ENCODE measurements at places on chromosomes 3 and 15.

DNA sequence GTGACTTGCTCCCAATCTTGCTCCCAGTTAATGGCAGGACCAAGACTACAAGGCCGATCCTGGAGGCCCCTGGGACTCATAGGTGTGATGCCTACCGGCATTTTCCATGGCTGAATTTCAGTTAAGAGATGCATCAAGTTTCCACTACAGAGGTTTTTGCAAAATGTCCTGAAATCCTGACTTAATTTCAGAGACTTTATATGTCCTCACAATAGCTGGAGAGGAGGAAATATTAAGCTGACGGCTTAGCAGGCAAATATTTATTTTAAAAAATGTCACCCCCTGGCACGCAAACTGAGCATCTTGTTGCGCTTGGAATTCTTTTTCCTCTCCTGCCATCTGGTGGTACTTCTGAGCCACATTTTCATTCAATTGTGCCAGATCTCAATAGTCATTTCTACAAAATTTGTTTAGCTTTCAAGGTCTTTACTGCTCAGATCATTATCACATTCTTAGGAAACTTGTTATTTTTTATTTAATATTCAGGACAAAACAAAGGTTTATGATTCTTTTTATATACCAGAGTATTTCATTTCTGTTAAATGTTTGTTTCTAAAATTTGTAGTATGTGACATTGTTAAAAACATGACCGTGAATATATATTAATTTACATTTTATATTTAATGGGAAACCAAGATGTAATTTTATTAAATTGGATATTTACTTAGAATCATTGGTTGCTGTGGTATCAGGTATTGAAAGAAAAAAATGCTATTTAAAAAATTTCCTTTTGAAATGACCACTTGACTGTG, 189.2 kb upstream of the THRB start:
- DNase-seq, result peak; percentile 14

DNA sequence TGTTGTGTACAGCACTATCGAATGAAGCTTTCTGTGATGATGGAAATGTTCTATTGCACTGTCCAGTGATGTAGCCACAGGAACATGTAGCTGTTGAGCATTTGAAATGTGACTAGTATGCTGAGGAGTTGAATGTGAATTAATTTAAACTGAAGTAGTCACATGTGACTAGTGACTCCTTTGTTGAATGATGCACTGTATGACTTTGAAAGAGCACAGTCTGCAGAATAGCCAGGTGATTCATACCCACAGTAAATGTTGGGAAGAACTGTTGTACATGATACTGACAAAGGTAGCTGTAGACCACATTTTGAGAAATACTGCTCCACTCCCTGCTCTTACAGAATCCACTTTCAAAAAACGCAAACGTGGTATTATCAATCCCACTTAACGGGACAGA, 34.0 kb upstream of the ACTL6A start:
- DNase-seq, result no peak

DNA sequence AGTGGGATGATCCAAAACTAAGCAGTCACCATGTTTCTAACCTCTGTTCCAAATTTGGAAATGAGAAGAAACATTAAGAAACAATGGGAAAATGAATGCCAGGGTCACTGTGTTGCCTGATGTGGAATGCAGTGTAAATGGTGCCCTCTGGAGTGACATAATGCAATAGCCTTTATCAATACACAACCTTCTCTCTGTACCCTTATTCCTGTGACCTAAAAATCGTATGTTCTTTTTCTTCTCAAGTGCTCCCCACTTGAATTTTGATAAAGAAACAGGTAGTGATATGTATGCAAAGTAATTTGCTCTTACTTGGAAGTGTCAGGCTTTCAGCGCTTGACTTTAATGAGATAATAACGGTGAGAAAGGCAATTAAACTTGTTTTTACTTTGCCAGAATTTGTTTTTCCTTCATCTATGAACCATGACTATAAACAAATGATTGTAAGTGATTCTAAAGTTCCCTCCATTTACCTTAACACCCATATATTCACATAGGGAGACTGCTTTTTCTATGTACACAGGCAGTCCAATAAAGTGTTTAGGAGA, 145.8 kb upstream of the THRB start:
- DNase-seq, result no peak

GRCh38 chr3:55876560-55876959, 389.5 kb upstream of the WNT5A start:
- DNase-seq, result no peak

- no peak for DNase-seq
These were observed 446.0 kb downstream of the GRM7 start for GRCh38 chr3:7306901-7307300.

DNA sequence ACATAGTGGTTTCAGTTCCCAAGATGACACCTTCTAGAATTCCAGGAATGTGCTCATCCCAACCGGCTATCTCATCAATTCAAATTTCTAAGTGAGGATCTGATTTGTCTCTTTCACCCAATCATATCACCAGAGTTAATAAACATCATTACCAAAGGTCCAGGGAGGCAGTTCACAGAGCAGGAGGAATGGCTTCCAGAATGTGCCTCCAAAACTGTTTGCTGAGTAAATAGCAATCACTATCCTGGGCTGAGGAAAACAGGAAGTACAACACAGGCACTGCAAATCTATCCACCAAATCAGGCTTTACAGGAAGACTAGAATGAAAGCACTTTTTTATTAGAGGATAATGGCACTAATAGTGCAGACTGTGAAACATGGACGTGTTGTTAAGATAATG, 61.5 kb downstream of the OSBPL10 start:
- DNase-seq, result no peak

DNA sequence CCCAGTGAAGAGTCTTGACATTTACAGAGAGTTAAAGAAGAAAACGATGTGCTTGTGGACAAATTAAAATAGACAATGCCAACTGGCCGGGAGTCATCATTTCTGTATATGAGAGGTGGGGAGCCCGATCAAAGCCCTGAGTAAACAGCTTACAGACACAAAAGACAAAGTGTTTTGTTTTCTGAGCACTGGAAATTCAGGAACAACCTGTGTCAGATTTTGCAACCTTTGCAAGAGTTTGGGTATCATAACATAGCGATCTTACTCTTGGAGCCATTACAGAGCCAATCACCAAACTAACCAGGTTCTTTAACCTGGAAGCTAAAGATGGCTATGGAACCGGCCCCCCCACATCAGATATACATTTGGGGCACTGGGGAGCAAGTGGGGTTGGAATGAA, 101.9 kb upstream of the LRIG1 start:
- no peak for DNase-seq

DNA sequence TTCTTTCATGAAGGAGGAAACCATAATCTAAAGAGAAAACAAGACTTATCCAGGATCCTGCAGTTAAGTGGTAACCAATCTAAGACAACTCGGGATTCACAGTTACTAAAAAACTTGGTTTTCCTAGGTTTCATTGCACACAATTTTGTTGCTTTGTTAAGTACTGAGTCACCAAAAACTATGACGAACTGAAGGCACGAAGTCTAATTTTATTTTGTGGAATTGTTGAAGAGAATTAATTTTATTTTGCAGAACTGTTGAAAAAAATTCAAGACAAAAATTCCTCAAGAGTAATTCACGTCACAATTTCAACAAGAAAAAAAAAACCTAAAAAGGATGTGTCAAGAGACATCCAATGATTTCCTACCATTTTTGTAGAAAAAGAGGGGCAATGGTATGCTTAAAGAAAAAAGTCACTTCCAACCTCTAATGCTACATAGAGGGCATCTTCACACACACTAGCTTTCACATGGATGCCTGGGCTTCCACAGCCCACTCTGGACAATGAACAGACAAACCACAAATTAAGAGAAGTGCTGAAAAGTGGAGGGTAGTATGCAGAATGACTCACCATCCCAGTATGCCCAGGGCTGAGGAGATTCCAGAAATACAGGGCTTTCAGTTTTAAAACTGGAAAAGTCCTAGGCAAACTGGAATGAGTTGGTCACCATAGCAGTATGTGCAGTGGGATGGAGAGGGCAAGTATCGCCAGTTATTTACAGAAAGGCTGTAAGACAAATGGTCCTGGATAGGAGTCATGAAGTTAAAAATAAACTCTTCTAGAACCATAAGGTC, 29.2 kb downstream of the PLOD2 start:
- DNase-seq, result no peak

GRCh38 chr15:21271566-21271965, 168.7 kb downstream of the POTEB3 start:
- no peak for DNase-seq

- DNase-seq, result no peak
These were observed 86.8 kb downstream of the TMCO5A start for GRCh38 chr15:38021259-38021658.
